ENCODE measurements at places on chromosomes 7 and 10.

DNA sequence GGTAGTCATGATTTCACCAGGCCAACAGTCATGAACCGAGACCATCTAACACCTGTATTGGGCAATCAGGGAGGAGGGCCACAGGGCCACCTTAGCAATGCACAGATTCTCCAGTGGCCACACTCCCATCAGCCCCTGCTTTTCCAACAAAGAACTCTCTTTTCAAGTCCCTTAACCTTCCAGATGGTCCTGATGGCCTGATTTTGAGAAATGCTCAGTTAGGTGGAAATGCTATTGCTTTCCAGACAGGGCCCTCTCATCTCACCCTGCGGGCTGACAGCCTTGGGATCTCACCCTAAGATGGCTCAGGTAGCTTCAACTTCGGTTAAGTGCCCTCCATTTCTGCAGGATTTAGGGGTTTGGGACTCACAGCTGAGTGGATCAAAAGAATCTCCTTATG is 131.9 kb upstream of the PRR15 start:
- DNase-seq: no peak

GRCh38 chr10:4061441-4061951 is 276.5 kb upstream of the KLF6 start:
- DNase-seq: no peak

DNA sequence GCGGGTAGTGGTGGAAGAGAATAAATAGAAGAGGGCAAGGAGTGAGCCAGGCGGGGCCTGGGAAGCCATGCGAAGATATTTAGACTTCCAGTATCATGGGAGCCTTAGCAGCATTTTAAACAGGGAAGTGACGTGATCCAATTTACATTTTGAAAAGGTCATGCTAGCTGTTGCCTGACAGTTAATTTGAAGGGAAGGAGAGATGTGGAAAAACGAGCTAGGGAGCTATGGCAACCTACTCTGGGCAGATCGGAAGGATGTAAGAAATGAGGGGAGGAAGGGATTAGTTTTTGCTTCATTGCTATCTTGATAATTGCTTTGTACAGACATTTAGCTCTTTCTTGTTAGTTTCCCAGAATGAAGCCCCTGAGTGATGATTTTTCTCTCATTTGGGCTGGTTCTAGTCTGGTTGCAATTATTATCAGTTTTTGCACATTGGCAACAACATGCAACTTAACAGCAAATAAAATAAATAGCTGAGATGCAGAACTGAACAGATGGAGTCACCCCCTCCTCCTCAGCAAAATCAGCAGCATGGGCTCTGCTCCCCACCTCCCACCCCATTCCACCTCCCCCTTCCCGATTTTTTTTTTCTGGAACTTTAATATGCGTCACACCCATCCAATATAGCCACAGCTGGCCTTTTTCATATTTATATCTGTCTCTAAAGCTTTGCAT is 13.0 kb upstream of the CALU start:
- no peak for DNase-seq

DNA sequence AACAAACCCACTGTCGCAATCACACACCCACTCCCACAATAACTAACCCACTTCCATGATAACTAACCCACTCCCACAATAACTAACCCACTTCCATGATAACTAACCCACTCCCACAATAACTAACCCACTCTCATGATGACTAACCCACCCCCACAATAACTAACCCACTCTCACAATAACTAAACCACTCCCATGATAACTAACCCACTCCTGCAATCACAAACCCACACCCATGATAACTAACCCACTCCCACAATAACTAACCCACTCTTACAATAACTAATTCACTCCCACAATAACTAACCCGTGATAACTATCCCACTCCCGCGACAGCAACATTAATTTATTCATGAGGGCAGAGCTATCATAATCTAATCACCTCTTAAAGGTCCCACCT is 105.8 kb downstream of the COL13A1 start:
- no peak for DNase-seq

DNA sequence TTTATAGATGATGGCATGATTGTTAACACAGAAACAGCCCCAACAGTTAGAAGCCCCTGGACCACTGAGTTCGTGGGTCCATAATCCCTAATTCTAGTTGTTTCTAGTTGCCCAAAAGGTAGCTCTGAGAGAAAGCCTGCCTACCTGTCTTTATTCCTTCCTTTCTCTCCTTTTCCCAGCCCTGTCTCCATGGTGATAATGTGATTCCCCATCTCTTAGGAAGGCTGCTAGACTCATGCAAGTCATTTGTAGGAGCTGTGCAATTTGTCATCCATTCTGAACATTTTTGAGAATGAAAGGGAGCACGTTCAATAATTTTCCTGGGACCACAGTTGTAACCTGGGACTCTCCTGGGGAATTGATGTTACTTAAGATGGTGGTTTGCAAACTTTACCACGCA is 183.4 kb downstream of the EMX2 start:
- DNase-seq: no peak
